Stimulated activated CD8-positive, alpha-beta memory T cell treated with anti-CD3 and anti-CD28 coated beads, Interleukin-4, amount 100 ng/mL, for 4 hours (primary cell): ENCODE measurements at places on chromosomes 12 and 14.

DNA sequence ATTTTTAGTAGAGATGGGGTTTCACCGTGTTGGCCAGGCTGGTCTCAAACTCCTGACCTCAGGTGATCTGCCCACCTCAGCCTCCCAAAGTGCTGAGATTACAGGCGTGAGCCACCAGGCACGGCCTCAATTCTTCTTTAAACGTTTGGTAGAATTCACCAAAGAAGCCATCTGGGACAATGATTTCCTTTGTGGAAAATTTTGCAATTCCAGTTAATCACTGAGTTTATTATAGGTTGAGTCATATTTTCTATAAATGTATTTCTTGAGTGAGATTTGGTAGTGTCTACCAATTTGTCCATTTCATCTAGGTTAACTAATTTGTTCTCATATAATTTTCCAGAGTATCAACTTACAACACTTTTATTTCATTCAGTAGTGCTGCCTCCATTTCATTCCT, 683.9 kb upstream of the TMEM132C start:
- no peak for DNase-seq

DNA sequence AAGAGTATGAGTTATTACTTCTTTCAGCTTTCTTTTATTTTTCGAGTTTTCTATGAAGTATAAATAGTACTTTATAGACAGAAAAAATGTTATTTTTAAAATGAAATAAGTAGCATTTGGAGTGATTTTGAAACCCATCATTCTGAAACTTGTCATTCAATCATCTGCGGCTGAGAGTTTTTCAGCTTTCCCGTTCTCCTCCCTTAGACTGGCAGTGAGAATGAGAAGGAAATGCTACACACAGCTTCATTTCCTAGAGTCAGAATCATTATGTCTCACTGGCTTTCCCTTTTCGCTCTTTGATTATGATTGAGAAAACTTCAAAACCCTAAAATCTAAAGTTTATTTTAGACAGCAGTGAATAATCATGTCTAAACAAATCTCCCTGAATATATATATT, 33.7 kb upstream of the GNPNAT1 start:
- DNase-seq, result no peak

- no peak for DNase-seq
Measured at GRCh38 chr12:991350-992333, 619 bp downstream of the ERC1 start.

DNA sequence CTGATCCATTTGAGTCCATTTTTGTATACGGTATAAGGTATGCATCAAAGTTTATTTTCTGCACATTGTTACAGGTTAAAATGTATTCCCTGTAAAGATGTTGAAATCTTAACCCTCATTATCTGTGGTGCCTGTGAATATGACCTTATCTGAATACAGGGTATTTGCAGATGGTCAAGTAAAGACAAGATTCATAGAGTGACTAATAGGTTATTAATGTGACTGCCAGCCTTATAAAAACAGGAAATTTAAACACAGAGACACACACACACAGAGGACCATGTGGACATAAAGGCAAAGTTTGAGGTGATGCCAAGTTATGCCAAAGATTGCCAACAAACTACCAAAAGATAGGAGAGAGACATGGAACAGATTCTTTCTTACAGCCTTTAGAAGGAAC, 347.2 kb upstream of the DCN start:
- DNase-seq, result no peak

- no peak for DNase-seq
Measured at GRCh38 chr14:72751276-72752033, 142.4 kb downstream of the DPF3 start.

GRCh38 chr14:92425101-92425500, 88.5 kb upstream of the RIN3 start:
- DNase-seq, result no peak

DNA sequence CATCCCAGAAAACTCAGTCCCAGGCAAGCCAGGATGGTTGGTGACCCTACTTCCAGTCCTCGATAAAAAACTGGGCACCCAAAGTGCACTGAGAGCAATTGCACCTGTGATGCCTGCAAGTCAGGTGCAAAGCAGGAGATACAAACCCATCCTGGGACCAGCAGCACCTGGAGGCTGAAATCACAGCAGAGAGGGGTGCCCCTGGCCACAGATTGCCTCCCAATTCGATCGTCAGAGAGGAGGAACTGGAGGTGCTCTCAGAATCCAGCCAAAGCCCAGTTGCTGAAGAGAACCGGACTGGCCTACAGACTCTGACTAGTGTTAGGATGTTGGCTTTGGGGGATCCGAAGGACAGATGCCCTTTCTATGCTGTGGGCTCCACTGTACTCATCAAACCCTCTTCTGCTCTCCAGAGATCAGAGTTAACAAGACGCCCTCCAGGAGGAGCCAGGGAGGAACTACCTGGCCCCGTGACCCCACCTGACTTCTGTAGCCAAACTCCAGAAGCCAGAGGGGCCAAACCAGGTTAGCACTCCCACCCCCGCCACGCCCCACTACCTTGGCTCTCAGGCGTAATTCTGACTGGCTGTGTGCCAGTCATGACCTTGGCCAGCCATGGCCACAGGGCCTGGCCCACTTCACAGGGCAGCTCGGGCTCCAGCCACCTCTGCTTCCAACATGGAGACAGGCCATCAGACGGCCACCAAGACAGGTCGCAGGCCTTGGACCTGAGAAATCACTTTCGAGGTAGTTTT, 284.5 kb upstream of the RTL1 start:
- DNase-seq, result no peak

DNA sequence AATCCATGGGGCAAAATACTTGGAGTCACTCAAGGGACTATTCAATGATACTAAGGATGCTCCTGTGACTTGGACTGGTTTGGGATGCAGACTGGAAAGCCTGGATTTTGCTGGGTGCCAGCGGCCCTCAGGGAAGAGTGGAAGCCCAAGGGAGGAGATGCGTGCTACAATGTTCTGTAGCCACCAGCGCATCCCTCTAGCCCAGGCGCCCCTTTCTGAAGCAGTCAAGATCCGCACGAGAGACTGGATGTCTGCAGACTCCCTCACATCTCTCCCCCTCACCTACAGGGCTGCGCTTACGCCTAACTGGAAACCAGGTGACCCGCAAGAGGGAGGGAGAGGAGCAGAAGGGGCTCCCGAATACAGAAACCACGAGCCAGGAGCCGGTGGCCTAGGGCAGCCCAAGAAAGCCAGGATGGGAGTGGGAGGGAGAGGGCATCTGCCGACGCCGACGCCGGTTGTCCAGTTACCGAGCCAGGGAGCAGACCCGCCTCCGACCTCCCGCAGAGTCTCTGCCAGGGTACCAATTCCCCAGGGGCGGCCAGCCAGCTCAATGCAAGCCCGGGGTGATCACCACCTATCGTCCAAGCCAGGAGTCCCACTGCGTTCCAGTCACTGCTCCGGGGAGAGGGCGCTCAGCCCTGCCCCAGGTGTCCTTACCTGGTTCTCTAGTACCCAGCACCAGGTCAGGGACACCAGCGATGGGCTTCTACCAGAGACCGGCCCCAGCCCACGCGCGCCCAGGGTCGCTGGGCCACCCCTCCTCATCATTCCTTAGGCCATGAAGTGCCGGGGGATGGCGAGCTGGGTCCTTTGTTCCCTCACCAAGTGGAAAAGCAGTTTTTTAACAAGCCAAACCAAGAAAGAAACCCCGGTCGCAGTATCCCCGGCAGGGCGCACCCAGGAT, 1.2 kb downstream of the NTN4 start:
- no peak for DNase-seq

- no peak for DNase-seq
Measured at GRCh38 chr12:64580681-64581080, 29.6 kb upstream of the RASSF3 start.

- DNase-seq, result no peak
Measured at GRCh38 chr12:94793191-94793595, 142.8 kb upstream of the TMCC3 start.

DNA sequence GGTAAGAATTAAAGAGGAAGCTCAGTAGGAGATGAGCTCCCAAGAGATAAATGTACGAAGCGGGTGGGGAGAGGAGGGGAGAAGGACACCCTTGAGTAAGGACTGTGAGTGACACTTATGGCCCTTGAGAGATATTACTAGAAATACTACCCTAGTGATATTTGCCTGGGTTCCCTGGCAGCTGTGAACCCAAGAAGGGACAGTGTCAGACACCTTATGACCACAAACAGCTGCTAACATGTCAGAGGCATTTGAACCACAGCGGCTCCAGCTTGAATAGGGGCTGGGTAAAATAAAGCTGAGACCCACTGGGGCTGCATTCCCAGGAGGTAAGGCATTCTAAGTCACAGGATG, 19.6 kb upstream of the SLC6A12 start:
- DNase-seq, result no peak

DNA sequence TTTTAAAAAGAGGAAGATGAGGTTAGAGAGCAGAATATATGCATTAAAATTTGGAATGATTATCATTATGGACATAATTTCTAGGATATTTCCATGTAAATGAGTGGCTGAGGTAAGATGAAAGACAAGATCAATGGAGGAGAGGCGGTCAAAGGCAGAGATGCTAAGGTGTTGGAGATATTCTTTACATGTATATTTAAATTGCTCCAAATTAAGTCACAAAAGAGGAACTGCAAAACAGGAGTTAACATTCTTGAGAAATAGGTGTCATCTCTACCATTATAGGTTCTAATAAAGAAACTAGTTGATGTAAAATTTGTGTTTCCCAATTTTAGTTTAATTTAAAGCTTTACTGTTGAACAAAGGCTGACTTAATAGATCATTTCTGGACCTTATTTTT, 268.5 kb upstream of the PPFIA2 start:
- no peak for DNase-seq

DNA sequence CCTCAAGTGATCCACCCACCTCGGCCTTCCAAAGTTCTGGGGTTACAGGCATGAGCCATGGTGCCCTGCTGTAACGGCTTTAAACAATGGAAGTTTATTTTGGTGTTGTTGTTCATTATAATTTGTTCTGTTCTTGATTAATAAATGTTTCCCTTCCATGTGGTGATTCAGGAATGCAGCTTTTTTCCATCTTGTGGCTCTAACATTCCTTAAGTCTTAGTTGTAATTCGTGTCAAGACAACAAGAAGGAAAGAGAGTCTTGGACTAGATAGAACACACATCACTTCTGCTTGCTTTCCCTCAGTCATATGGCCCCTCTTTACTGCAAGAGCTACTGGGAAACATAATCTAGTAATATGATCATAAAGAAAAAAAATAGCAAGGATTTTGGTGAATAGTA, 211.6 kb downstream of the SLC6A15 start:
- no peak for DNase-seq

- no peak for DNase-seq
Measured at GRCh38 chr14:74500417-74501134, 7.0 kb downstream of the ISCA2 start.

GRCh38 chr14:23933742-23934128, 19.8 kb upstream of the DHRS4 start:
- no peak for DNase-seq
